ENCODE measurements at places on chromosomes 2 and 18.

GRCh38 chr2:43305517-43305916 lies 79.1 kb upstream of the ZFP36L2 start:
- no peak for DNase-seq

GRCh38 chr2:25184254-25184653 lies 15.9 kb upstream of the POMC start:
- DNase-seq: no peak

- no peak for DNase-seq
These were observed 214.9 kb upstream of the SPRED2 start for GRCh38 chr2:65647249-65647842.

GRCh38 chr2:49804111-49804510 lies 649.8 kb upstream of the FSHR start:
- no peak for DNase-seq

- no peak for DNase-seq
These were observed 15.6 kb downstream of the ATOH8 start for GRCh38 chr2:85769236-85769982.

GRCh38 chr2:179336782-179337534 lies 72.3 kb upstream of the SESTD1 start:
- no peak for DNase-seq

GRCh38 chr2:240208631-240209211 lies 68.3 kb upstream of the OTOS start:
- DNase-seq: no peak

DNA sequence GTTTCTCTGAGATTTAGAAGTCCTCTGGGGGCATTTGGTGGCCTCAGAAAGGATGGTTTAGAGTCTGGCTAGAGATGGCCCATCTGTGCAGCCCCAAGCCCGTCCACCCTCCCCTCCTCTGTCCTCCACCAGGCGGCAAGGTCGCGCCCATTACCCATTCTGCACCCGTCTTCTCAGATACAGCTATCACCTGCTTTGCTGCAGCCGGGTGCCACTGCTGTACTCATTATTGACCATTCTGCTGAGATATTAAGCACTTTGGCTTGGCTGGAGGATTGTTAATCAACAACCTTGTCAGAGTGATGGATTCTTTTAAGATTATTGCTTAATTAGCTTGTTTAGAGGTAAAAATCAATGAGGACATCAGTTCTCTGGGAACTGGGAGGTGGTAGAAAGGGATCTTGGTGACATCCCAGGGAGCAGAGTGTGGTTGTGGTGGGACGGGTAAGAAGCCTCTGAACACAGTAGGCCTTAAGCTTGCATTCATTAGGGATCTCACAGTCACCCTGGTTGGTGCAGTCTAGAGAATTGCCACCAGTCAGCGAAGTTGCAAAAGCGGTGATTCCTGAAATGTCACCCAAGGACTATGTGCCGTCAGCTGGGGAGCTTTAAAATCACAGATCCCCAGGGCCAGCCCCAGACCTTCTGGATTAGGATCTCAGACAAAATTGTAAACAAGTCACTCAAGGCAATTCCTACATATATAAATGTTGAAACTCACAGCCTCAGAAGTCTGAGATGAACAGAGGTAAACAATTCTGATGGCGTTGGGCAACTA lies 90.9 kb downstream of the CAPN13 start:
- no peak for DNase-seq

- DNase-seq: no peak
These were observed 67.5 kb downstream of the RMDN2 start for GRCh38 chr2:37992601-37993000.

DNA sequence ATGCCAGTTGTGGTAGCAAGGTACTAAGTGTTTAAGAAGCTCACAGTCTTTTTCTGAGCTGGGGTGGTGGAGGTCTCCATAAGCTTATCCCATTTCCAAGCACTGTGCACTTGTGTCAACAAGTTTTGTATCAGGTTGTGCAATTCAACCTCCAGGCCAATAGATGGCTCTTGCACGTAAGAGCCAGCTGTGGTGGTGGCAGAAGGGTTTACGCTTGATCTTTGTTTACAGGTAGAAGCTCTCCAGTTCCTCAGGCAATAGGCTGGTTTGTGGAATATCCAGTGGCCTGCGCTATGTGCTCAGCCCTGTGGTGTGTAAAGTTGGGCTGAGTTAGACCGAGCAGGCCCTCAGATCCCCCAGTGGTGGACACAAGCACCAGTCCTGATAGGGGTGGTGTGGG lies 89.7 kb upstream of the CNTNAP5 start:
- DNase-seq: no peak

- no peak for DNase-seq
These were observed 39.2 kb downstream of the GRHL1 start for GRCh38 chr2:9990736-9991135.

GRCh38 chr2:11410101-11410500 lies 55.9 kb downstream of the E2F6 start:
- no peak for DNase-seq

- no peak for DNase-seq
These were observed 671.2 kb downstream of the LRRTM4 start for GRCh38 chr2:76851000-76851399.

DNA sequence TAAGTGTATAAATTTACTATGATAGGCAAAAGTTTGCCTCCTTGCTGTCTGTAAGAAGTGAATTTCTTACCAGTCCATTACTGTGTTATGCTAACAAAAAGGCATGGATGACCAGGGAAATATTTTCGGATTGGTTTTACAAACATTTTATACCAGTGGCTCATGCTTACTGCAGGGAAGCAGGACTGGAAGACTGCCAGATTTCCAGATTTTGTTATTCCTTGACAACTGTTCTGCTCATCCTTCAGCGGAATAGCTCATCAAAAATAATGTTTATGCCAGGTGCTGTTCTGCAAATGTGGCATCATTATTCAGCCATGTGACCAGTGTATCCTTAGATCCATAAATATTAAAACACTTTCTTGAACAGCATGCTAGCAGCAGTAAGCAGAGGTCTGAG lies 40.4 kb upstream of the NETO1 start:
- DNase-seq: no peak

DNA sequence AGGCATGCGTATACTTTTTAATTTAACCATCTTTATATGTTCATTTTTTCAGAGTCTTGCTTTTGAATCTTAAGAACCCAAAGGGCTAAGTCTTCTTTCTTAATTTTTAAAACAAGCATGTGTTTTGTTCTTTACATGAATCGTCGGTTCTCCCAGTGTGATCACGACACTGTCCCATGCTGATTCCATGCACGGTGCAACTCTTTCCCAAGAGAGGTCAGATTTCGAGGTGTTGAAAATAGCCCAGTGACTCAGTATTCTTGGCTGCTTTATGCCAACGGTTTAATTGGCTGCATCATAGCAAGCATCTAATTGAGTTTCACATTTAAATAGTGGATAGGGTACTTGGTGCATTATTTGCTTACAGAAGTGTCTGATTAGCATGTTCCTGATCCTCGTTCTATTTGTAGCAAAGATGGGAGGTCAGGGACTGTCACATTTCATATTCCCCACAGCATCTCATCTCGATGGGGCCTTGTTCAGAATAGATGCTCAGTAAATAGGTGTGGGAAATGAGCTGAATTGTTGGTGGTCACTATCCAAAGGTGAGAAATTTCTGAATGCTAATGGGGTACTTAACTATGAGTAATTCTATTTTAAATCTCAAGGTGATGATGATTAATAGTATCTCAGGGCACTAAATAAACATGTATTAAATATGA lies 2.8 kb downstream of the NPAS2 start:
- no peak for DNase-seq

DNA sequence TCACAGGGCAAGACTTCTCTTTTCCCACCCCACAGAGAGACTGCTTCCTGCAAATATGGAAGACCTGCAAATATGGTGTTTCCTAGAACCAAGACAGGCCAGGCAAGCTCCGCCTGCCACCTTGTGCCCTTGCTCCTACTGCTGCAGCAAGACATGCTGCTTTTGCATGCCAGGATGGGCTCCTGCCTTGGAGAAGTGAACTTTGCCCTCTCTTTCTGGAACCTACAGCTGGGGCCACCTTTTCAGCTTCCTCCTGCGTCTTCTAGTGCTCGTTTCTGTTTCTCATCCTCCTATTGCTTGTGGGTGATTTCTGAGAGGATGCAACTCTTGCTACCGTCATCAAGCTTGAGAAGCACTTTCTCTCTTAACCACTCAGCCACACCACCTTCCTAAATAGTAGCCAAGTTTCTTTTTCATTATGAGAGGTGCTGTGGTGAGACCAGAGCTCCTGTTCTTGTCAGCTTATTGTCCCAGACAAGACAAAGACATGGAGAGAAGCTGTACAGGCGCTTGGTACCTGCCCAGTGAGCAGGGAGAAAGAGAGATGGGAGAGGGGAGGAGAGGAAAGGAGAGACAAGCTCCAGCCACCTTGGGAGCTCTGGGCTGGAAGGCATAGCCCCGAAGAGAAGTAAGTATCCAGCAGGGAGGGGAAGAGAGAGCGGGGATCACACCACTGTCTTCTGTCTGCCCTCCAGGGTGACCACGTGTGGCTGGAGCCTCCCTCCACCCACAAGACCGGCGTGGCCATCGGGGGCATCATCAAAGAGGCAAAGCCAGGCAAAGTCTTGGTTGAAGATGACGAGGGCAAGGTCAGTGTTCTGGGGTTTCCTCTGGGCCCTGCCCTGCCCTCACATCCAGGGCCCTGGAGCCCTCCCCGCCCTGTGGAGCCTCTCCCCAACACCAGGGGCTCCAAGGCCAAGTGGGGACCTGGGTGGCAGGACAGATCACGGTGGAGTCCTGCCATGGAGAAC lies 28.3 kb downstream of the MYO7B start:
- DNase-seq: no peak

GRCh38 chr2:156657809-156658208 lies 221.6 kb downstream of the GPD2 start:
- DNase-seq: no peak

DNA sequence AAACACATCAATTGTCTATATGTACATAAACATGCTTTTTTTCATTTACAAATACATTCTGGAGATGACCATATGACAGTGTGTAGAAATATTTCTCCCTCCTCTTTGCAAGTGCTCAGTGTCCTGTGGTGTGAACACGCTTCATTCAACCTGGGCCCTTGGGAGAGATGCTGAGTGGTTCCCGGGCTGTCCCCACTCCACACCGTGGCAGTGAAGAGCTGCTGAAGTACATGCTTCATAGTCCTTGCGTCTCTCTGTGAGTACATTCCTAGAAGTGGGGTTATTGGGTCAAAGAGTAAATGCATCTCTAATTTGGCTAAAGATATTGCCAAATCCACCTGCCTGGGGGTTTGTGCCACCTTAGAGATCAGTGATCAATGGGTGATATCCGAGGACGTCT lies 6.5 kb upstream of the GPR35 start:
- no peak for DNase-seq

DNA sequence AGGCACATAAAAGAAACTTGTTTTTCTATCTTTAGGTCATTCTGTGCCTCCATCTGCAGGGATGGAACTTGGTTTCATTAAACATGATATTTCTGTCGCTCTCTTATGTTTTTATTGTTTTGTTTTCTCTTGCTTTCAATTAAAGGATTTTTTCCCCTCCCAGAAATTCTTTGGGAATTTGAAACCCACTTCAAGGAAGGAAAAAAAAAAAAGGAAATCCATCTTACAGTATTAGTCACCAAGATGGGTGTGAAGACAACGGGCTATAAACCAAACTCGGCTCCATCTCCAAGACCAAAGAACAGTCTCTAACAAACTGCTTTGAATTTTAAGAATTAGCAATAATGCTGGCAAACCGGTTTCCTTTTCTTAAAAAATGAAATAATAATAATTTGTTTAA lies 244.1 kb downstream of the BCL11A start:
- no peak for DNase-seq

DNA sequence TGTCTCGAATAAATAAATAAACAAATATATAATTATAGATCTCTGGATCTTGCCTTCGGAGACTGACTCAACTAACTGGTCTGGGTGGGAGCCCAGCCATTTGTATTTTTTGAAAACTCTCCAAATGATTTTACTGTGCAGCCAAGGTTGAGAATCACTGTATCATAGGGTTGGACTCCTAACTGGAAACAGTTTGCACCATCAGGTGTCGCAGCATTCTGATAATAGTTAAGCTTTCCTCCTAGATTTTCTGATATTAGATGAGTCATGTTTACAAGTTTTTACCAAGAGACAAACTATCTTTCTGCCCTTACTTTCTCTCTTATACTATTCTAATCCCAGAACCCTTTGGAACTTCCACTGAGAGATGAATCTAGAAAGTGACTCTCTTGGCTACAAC lies 16.8 kb downstream of the IL37 start:
- DNase-seq: no peak

Measured in stimulated activated CD8-positive, alpha-beta memory T cell treated with anti-CD3 and anti-CD28 coated beads, Interleukin-4, amount 100 ng/mL, for 24 hours (primary cell).